NCI-H774 (cell line): ENCODE measurements at places on chromosomes 2 and 18.

GRCh38 chr18:70688286-70688685, 399.4 kb downstream of the SOCS6 start:
- no peak for DNase-seq

- DNase-seq, result no peak
These were observed 841.6 kb upstream of the SLC39A10 start for GRCh38 chr2:194815475-194815874.

GRCh38 chr2:192314800-192315481, 120.2 kb upstream of the TMEFF2 start:
- DNase-seq, result no peak

- no peak for DNase-seq
These were observed 23.4 kb upstream of the TANK start for GRCh38 chr2:161136696-161137324.

GRCh38 chr18:80243204-80243603, 4.1 kb downstream of the PARD6G start:
- no peak for DNase-seq

DNA sequence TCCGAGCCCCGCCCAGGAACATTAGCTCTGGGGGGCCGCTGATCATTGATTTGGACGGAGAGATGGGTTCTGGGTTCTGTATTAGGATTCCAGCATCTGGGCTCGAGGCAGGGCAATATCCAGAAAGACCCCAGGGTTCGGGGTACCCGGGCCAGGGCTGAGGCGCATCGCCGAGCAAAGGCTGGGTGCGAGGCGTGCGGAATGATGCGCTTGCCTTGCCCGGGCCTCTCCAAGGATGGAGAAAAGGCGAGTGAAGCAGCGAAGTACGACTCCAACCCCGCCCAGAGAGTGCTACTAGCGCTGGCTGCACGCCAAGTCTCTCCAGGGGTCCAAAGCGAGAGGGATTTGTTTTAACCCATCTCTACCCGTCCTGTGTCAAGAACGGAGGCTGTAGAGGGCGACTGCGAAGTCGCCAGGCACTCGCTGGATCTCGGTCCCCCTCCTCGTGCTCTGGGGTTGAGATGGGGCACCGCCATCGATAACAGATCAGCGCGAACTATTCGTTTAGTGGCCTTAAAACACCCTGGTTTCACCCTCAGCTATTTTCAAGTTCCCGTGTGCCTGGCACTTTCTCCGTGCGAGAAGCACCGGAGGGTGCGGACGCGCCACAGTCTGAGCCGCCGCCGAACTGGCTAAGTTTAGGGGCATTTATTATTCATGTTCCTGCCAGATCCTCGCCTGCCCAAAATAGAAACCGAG, 1.9 kb downstream of the ADCYAP1 start:
- no peak for DNase-seq

GRCh38 chr2:173672573-173673340, 292.4 kb downstream of the SP3 start:
- DNase-seq, result no peak

DNA sequence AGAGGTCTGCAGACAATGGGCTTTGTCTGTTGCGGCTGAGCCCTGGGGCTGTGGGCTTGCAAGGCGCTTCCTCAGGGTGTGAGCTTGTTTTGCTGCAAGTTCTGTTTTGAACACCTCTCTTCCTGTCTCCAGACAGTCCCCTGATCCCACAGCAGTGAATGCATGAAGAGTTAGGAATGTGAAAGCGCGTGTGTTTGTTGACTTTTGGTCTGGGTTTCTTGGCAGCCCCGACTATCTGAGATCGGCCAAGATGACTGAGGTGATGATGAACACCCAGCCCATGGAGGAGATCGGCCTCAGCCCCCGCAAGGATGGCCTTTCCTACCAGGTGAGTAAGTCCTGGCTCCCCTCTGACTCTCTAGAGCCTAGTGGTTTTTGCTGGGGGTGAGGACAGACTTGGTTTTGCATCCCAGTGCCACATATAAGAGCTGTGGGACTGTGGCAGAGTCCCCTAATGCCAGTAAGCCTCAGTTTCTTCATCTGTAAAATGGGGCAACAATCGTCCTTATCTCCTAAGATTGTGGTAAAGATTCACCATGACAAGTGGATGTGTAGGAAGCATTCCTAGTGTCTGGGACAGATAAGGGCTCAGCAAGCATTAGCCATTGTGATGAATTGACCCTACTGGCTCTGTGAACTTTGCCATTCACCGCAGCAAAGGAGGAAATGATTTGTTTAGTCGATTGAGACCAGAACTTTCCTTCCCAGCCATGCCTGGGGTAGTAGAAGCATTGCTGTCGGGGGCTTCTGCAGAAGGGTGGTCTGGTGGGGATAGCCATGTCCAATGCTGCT, 3.0 kb downstream of the LBH start:
- no peak for DNase-seq

- DNase-seq, result no peak
These were observed 301.4 kb upstream of the TNP1 start for GRCh38 chr2:217160978-217161973.

- no peak for DNase-seq
These were observed 125.9 kb downstream of the NFATC1 start for GRCh38 chr18:79521416-79522205.

GRCh38 chr2:172921532-172922236, 154.0 kb upstream of the MAP3K20 start:
- no peak for DNase-seq

DNA sequence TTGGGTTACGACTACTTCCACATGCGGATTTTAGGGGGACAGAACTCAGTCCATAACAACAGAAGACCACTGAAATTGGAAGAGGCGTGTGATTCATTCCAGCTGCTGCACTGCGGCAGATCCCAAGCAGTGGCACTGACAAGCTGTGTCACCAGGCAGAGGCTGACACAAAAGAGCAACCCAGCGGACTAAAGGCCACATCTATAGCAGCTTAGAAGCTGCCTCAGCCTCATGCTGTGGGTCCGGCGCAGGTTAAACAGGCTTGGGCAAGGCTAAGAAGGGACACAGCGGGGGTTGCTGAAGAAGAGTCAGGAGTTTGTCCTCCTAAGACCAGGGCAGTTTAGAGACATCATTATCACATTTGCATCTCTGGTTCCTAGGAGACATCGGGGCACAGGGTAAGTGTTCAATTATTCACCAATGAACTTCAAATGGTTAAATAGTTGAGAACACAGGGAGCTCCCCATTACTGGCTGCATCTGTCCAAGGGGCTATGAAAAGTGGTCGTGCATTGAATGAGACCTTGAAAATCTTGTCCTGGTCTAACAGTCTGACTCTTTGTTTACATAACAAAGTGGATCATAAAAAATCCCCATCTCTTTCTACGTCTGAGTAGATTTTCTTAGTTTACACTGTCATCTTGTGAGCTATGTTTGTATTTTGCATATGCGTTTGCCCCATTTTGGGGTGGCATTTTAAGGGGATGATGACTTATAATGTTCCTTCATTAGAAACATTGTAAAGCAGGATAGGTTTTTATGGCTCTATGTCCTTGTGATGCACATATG, 162.3 kb upstream of the TRIB2 start:
- no peak for DNase-seq

GRCh38 chr18:10454681-10455557, 484 bp downstream of the APCDD1 start:
- DNase-seq, result no peak

- DNase-seq, result no peak
These were observed 634.9 kb upstream of the PIK3C3 start for GRCh38 chr18:41320100-41320499.
